ENCODE measurements at places on chromosomes 1 and 21. TPM values are rescaled to one million over a fixed set of nuclear protein-coding genes. Genes with fewer than 3 reads are reported as not detected.

GRCh38 chr21:45326169-45326851 lies 38.6 kb upstream of the POFUT2 start:
- peak; percentile 66 for DNase-seq
- no peaks in the 10 kb centered on the region for H3K27me3 ChIP-seq
- H3K36me3 ChIP-seq: no peaks in the 10 kb centered on the region
- H3K4me3 ChIP-seq: no peak overlapping the region
- peaks cover 54% of the 10 kb centered on the region for H3K4me1 ChIP-seq
- H3K27ac ChIP-seq: no peak overlapping the region

- peaks cover 87% of the 10 kb centered on the region for H3K4me1 ChIP-seq
- no peaks in the 10 kb centered on the region for H3K27me3 ChIP-seq
- H3K4me3 ChIP-seq: peak overlapping the region; percentile 87
- peak overlapping the region; percentile 97 for H3K27ac ChIP-seq
- no peak for DNase-seq
Observed at GRCh38 chr1:111140680-111140967, 601 bp downstream of the CEPT1 start.

DNA sequence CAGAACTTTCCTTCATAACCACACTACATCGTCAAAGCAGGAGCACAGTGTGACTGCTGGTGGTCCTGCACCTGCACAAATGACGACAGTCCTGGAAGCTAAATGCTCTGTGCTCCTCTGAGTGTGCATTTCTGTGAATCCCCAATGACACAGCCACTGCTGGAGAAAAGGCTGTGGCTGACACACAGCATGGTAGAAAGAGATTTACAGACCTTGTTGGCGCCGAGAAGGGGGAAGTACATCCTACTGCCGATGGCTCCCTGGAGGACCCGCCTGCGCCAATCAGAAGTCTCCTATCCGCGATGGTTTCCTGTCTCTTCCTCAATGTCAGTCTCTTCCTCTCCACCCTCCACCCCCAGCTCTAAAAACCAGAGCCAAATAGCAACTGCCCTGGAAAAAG lies 115.4 kb upstream of the RAB4A start:
- H3K4me1 ChIP-seq: peaks cover 55% of the 10 kb centered on the region
- no peak overlapping the region for H3K4me3 ChIP-seq
- H3K36me3 ChIP-seq: no peaks in the 10 kb centered on the region
- no peaks in the 10 kb centered on the region for H3K27me3 ChIP-seq
- H3K27ac ChIP-seq: no peak overlapping the region

The CIART gene
- 3.9 TPM for total RNA-seq

The CHD5 gene
- total RNA-seq: 0.15 TPM

DNA sequence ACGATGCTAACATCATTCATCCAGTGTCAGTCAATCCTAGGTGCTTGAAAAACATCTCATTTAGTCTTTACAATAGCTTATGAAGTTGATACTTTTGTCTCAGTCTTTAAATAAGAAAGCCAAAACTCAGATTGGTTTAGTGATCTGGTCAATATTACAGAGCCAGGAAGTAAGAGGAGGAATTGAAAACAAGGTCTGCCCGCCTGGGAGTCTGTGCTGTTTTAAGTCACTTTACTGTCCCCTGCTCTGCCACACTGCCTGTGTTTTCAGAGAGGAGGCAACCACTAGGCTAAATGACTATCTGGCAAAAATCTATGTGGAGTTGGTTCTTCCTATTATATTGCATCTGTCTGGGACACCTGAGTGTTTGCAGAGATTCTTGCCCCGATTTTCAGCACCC lies 62.3 kb downstream of the ST6GALNAC3 start:
- H3K27me3 ChIP-seq: no peaks in the 10 kb centered on the region
- no peak overlapping the region for H3K4me3 ChIP-seq
- no peak for DNase-seq
- no peaks in the 10 kb centered on the region for H3K36me3 ChIP-seq
- peaks cover 4% of the 10 kb centered on the region for H3K4me1 ChIP-seq
- H3K27ac ChIP-seq: no peak overlapping the region

- peaks cover 8% of the 10 kb centered on the region for H3K4me1 ChIP-seq
- no peaks in the 10 kb centered on the region for H3K27me3 ChIP-seq
- DNase-seq: peak; percentile 80
- peaks cover 22% of the 10 kb centered on the region for H3K36me3 ChIP-seq
Observed at GRCh38 chr21:45532826-45533360, 9.3 kb downstream of the SLC19A1 start.

The MTARC2 gene
- total RNA-seq: 16.9 TPM

DNA sequence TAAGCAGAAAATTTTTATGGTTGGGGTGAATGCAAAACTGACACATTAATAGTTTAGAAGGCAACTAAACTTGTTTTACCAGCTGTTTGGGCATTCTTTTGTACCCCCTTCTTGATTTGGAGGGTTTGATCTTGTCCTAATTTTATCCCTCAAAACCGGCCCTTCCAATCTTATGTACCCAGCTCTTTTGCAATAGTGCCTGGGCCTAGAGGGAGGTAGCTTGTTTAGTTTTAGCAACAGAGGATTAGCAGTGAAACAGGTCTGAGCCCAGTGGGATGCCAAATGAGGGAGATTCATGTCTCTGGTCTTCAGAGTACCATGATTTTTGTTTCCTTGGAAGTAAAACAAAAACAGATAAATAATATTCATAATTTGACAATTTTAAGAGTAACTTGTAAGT lies 45.1 kb downstream of the CRP start:
- no peaks in the 10 kb centered on the region for H3K36me3 ChIP-seq
- no peaks in the 10 kb centered on the region for H3K4me1 ChIP-seq
- no peak overlapping the region for H3K27ac ChIP-seq
- no peaks in the 10 kb centered on the region for H3K27me3 ChIP-seq
- no peak overlapping the region for H3K4me3 ChIP-seq
- no peak for DNase-seq

The PLA2G2C gene
- total RNA-seq: not detected

The IPP gene
- total RNA-seq: 7.6 TPM

DNA sequence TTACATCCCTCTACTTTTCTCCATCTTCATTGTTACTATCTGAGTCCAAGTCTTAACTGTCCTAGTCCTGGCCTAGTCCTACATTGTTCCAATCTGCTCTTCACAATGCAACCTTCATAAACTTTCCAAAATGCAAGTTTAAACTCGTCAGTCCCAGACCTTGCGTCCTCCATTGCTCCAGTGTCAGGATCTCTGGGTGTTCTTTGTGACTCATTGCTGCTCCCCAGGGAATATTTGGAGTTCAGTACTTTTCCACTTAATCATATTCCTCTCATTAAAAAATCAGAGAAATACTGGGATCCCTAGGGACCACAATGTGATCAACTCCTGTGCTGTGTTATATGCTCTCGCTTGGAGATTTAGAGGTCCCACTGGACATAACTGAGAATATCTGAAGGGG lies 18.0 kb upstream of the KPRP start:
- no peak overlapping the region for H3K4me3 ChIP-seq
- peaks cover 8% of the 10 kb centered on the region for H3K27me3 ChIP-seq
- H3K27ac ChIP-seq: no peak overlapping the region
- H3K4me1 ChIP-seq: no peaks in the 10 kb centered on the region
- no peak for DNase-seq
- no peaks in the 10 kb centered on the region for H3K36me3 ChIP-seq

The SPRR2A gene
- not detected for total RNA-seq

GRCh38 chr1:156582388-156583017 lies 3.0 kb downstream of the TTC24 start:
- no peaks in the 10 kb centered on the region for H3K36me3 ChIP-seq
- peak overlapping the region; percentile 46 for H3K27ac ChIP-seq
- DNase-seq: no peak
- no peaks in the 10 kb centered on the region for H3K27me3 ChIP-seq

DNA sequence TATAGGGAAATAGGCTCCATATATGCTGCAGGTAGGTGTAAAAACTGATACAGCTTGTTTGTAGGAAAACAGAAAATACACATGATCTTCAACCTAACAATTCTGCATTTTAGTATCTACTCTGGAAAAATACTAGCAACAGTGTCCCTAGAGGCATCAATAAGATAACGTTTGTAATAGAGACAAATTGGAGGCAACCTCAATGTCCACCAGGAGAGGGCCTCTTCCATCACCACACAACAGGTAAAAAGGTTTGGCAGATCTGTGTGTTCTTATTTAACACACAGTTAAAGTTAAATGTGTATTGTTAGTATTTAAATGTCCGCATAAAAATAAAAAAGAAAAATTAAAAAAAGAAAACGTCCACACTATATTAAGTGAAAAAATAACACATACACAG lies 5.4 kb downstream of the EIF2D start:
- no peaks in the 10 kb centered on the region for H3K27me3 ChIP-seq
- H3K36me3 ChIP-seq: peaks cover 91% of the 10 kb centered on the region
- no peak overlapping the region for H3K27ac ChIP-seq
- H3K4me3 ChIP-seq: no peak overlapping the region
- DNase-seq: no peak

The SLC25A24 gene
- 35.5 TPM for total RNA-seq

The YBX1 gene
- total RNA-seq: 394 TPM

GRCh38 chr1:54810153-54810942 lies 9.2 kb upstream of the TTC22 start:
- no peaks in the 10 kb centered on the region for H3K27me3 ChIP-seq
- no peaks in the 10 kb centered on the region for H3K4me1 ChIP-seq
- no peaks in the 10 kb centered on the region for H3K36me3 ChIP-seq

DNA sequence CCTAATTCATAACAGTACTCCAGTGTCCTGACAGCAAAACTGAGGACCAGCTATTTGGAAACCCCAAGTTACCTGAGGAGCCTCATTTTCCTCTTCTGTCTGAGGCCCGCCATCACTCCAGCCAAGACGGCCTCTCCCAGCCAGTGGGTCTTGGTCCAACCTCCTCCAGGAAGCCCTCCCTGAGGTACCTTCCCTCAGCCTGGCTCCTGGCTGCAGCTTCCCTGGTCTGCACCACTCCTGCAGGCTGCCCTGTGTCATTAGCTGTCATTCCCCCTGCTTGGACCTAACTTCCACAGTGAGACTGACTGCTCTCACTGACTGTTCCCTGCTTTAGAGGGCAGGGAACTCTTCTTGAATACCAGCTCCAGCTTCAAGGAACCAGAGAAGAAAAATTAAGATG lies 33.0 kb downstream of the BCAR3 start:
- H3K27ac ChIP-seq: no peak overlapping the region
- H3K36me3 ChIP-seq: no peaks in the 10 kb centered on the region
- DNase-seq: no peak

DNA sequence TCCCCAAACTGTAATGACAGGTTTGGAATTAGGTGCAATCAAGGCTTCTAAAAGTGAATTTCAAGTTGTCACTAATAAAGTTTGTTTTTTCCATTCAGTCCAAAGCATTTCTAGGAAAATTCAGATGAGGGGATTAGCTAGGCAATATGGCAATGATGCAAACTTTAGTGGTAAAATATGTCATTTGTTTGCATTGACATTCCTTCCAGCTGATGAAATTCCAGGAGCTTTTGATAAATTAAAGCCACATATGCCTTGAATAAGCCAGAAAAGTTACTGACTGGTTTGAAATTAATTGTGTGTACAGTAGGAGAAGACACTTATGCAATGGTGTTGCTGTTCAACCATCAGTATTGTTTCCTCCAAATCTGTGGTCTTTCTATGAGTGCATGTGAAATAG lies 57.8 kb downstream of the MROH9 start:
- no peak overlapping the region for H3K27ac ChIP-seq
- H3K36me3 ChIP-seq: no peaks in the 10 kb centered on the region
- no peak for DNase-seq
- H3K4me3 ChIP-seq: no peak overlapping the region
- H3K4me1 ChIP-seq: no peaks in the 10 kb centered on the region

GRCh38 chr21:37915497-37915911 lies 753 bp downstream of the KCNJ6 start:
- H3K4me3 ChIP-seq: peak overlapping the region; percentile 16
- peaks cover 88% of the 10 kb centered on the region for H3K27me3 ChIP-seq
- H3K4me1 ChIP-seq: peaks cover 12% of the 10 kb centered on the region
- DNase-seq: no peak

The ETV3L gene
- not detected for total RNA-seq

DNA sequence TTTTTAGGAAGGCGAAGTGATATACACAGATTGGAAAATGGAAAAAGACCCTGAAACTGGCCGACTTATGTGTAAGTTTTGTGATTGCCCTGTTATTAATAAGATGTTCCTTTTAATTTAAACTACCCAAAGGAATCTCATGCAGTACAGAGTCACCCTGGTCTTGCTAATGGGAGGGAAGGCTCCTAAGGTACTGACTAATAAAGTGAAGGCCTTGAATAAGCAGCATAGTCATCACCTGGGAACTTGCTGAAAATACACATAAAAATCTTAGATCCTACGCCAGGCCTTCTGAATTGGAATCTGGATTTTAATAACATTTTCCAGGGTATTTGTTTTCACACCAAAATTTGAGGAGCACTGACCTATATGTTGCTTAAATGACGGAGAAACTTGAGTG lies 73.4 kb upstream of the MCOLN3 start:
- H3K27ac ChIP-seq: no peak overlapping the region
- DNase-seq: no peak
- no peaks in the 10 kb centered on the region for H3K4me1 ChIP-seq

The MX2 gene
- 72.1 TPM for total RNA-seq

- H3K36me3 ChIP-seq: peaks cover 4% of the 10 kb centered on the region
- no peak overlapping the region for H3K4me3 ChIP-seq
- no peak overlapping the region for H3K27ac ChIP-seq
- H3K27me3 ChIP-seq: no peaks in the 10 kb centered on the region
Observed at GRCh38 chr1:155463865-155464650, 98.5 kb downstream of the ASH1L start.
